ENCODE measurements at places on chromosomes 6 and 20.
A peak's percentile ranks its signal among the peaks of the same experiment; 100 is the strongest.

- DNase-seq: no peak
Observed at GRCh38 chr6:52216932-52217575, 27.2 kb downstream of the IL17F start.

- no peak for DNase-seq
Observed at GRCh38 chr20:44600301-44600700, 17.9 kb downstream of the PKIG start.

DNA sequence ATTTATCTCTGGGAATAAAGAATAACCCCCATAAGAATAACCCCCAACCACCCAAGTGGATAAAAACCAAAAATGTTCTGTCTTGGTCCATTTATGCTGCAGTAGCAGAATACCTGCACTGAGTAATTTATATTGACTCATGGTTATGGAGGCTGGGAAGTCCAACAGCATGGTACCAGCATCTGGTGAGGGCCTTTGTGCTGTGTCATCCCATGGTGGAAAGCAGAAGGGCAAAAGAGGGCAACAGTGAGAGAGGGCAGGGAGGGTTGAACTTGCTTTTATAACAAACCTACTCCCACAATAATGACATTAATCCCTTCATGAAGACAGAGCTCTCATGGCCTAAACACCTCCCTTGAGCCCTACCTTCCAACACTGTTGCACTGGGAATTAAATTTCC, 133.7 kb downstream of the ERMARD start:
- DNase-seq: no peak

GRCh38 chr6:159754959-159755914, 6.6 kb upstream of the ACAT2 start:
- no peak for DNase-seq

DNA sequence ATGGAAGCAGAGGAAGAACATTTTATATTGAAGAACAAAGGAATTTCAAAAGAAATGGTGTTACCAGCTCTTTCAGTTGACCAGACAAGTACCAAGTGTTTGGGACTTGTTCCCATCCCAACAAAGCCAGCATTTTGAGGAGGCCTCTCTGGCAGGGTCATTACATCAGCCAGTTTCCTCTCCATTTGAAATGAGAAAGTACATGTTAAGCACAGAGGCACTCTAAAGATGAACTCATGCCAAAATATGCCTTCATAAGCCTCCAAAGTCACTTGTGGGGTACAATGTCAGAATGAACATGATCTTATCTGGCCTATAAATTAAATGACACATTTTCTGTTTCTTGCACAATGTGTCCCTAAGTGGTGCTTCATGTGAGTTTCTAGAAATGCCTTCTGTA, 223.9 kb downstream of the PRL start:
- DNase-seq: no peak

- DNase-seq: peak; percentile 51
Observed at GRCh38 chr6:52994839-52995088, 320 bp downstream of the GSTA4 start.

DNA sequence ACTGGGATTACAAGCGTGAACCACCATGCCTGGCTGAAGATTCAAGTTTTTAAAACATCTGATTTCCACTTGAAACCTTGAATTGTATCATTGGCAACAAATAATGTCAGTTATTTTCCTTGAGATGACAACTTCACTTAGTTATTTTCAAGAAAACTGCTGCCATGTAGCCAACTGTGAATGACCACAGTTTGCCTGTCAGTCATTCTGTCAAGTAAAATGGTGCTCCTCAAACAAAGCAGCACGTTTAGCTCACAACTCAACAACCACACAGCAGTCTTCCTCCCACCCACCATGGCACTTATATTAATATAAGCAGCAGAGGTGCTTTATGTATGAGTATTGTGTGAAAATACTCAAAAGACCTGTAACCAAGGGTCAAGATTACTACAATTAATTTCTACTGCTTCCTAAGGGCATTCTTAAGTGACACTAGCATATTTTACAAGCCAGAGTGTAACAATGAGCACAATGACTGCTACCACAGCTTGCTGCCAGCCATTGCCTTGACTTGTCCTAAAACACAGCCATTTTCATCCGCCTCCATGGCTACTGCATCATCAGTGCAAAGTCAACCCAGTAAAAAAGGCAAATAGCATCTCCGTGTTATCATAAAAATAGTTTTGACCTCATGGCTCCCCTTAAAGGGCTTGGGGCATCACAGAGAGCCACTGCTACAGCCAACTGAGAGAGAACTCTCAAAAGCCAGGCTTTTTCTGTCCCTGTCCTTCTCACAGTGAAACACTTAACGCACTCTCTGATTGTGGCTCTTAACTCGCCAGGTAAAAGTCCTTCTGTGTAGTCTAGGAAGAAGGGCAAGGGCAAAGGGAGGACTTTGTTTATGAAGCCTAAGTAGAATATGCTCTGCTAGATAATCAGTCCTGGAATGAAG, 96.4 kb upstream of the TAB2 start:
- no peak for DNase-seq

GRCh38 chr20:39654171-39654570, 692.0 kb downstream of the DHX35 start:
- no peak for DNase-seq

DNA sequence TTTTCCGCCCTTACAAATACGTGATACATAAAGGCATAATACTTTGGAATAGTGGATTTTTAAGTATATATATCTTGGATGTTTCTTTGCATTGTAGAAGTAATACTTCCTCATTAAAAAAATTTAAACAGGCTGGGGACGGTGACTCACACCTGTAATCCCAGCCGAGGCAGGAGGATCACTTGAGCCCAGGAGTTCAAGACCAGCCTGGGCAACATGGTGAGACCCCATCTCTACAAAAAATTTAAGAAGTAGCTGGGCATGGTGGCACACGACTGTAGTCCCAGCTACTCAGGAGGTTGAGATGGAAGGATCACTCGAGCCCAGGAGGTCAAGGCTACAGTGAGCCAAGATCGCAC, 38.6 kb upstream of the RNF8 start:
- no peak for DNase-seq

DNA sequence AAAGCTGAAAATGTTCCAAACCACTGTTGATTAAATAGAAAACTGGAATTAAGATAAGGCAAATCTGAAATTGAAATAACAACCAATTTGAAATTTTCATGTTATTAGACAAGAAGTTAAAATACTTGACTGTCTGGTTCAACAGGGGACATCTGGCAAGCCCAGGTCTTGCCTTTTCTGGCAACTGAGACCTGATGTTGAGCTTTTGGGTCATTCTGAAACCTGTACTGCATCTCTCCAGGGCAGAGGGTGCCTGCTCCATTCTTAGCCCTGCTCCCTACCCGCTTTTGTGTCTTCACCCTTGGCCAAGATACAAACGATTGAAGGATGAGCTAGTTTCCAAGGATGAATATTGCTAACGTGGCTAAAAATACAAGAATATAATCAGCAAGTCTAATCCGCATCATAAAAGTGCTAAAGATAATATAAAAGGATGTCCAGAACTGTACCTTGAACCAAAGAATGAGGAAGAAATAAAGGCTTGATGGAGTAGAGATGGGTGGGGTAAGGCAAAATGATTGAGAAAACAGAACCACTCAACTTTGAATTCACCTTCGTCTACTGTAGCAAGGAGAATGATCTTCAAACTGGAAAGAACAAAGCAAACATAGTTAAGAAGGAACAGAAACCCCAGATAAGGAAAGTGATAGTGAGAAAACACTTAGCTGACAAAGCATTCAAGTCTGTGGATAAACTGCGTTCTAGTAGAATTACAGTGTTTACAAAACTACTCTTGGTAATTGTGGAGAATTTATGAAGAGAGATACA, 109.8 kb upstream of the MAN1A1 start:
- no peak for DNase-seq

DNA sequence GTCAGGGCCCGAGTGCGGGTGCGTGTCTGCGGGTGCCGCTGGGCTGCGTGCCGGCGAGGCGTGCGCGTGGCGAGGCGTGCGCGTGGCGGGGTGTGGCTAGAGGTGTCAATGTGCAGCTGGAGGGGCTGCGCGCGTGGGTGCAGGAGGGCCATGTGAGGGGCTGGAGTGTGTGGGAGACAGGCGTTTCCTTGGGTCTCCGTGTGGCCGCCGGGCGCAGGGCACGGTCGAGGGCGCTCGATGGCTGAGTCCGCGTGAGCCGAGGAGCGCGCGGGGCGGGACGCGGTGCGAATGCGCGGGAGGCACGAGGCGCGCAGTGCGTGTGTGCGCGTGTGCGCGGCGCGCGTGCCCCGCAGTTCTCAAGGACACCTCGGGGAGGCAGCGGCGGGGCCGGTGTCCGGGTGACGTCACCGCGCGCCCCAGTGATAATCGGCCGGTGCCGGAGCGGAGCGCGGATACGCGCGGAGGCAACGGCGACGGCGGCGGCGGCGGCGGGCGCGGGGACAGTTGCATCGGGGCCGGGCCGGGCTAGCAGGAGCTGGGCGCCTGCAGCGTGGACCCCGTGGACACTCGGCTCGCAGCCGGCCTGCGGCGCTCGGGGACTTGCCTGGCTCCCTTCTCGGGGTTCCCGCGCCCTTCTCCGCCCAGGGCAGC, 38.7 kb downstream of the YTHDF1 start:
- DNase-seq: peak; percentile 55

GRCh38 chr6:124010574-124010973, 206.9 kb downstream of the NKAIN2 start:
- no peak for DNase-seq

GRCh38 chr6:66796987-66797386, 1090.0 kb upstream of the EYS start:
- DNase-seq: no peak

DNA sequence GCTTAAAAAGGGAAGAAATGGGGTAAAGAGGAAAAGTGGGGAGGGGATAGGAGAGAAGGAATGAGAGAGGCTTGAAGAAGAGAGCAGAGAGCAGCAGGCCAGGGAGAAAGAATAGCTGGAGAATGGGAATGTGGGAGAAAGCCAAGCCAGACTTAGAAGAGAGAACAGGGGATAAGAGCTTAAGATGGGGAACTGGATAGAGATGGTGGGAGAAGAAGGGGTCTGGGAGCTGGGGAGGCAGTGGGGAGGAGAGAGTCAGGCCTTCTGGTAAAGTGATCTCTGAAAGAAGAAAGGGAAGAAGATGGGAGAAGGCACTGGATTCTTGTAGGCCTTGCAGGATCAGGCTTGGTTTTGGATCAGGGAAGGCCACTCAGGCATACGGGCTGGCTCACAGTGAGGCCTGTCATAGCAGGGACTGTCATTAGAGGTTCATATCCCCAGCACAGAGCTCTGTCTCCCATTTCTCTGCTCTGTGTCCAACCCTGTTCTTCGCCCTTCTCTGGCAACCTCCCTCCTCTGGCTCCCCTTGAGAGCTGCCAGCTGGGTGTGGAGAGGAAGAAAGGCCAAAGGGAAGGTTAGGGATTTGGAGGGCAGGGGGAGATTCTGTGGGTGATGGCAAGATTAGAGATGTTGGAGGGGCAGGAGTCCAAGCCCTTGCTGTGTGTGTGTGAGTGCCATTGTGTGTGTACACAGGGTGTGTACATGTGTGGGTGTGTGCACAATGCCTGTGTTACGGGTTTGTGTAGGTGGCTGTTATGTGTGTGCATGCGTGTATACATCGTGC, 9.3 kb downstream of the SYNGAP1 start:
- no peak for DNase-seq

DNA sequence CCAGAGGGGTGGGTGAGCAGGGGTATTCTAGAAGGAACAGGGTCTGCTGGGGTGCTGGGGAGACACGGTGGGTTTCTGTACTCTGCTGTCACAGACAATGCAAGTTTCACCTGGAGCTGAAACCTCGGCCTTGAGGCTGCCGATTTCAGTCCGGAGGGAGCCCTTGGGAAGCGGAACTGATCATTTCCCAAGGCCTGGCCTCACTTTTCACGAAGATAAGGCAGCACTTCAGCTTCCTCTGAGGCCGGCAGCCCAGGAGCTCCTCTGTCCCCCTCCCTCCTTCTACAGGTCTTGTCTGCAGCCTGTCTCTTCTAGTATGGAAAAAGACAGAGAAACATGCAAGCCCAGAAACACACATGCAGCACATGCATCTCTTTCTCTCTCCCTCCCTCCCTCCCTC, 242.1 kb downstream of the CDC5L start:
- DNase-seq: no peak

DNA sequence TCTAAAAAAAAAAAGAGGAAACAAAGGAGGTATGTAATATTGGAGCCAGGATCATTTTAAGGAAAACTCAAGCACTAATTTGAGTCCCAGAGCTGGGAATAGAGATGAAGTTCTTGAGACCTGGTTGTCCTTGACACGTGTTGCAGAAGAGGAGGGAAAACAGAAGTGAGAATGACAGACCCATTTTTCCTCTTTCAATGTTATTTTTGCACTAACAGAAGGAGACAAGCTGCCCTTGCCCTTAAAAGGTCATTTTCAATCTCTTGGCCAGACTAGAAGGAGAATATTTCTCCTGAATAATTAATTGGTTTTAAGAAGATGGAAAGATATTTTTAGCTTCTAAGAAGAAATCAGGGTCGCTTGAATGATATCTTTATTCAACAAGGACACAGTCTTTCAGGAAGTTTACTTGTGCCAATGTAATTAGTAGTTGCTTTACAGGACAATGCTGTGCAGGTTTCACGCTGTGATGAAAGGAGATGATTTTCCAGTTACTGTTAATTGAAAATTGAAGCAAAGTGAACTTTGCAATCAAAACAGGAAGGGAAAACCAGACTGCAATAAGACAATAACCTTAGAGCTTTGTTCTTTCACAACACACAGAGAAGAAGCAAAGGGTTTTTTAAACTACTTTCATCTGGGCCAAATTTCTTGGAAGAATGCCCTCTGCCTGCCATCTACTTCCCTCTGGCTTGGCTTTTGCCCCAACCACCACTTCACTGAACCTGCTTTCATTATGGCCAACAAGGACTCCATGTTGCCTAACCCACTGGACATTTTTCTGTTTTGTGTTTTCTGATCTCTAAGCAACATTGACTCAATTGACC, 107.8 kb upstream of the SHLD1 start:
- no peak for DNase-seq

GRCh38 chr6:147614501-147614900, 106.0 kb downstream of the SAMD5 start:
- no peak for DNase-seq

- DNase-seq: no peak
Observed at GRCh38 chr6:25237579-25237978, 41.6 kb upstream of the CARMIL1 start.

GRCh38 chr6:121223930-121224329, 110.3 kb downstream of the TBC1D32 start:
- no peak for DNase-seq

- DNase-seq: no peak
Observed at GRCh38 chr6:42937548-42938427, 8.5 kb downstream of the CNPY3 start.

- DNase-seq: no peak
Observed at GRCh38 chr6:15957655-15958169, 171.2 kb upstream of the MYLIP start.

DNA sequence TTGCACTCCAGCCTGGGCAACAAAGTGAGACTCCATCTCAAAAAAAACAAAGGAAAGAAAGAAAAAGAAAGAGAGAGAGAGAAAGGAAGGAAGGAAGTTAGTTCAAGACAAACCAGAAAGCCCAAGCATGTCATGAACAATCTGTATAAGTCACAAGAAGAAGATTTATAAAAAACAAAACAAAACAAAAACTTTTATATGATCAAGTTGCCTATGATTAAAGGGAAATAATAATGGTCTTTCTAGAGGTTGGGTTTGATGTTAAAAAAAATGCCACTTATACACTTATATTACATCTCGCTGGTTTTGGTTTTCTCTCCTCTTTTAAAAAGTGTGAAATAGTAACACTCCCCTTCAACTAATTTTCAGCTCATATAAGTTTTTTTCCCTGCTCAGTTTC, 146.2 kb upstream of the CARMIL1 start:
- DNase-seq: no peak

- DNase-seq: no peak
Observed at GRCh38 chr6:91447081-91447480, 860.2 kb upstream of the MAP3K7 start.
